Head of caudate nucleus (tissue), 42 donors: ENCODE measurements at places on chromosomes 1 and 21.

DNA sequence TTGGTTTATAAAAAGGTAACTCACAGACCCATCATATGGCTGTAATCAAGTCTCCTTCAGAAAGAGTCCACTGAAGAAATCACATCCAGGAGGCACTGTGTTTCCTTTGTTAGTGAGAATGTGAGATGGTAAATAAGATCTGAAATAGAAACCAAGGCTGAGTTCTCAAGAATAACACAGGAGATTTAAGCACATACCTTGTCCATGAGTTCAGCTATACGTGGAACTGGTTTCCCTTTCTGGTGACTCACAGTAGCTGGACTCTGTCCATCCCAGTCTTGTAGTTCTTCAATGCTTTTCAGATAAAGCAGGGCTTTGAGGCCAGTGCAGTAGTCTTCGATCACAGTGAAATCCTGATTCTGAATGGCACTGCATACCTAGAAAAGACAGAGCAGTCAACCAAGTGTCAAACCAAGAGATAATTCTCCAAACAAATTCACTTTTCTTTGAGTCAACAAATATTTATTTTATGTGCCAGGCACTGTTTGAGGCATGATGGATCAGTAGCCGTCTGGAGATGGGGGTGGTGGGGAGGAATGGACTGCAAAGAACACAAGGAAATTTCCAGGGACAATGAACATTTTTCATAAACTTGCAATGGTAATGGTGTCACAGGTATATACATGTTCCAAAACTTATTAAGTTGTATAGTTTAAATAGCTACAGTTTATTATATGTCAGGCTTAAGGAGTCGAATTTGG lies 471.4 kb downstream of the PTBP2 start:
- no peak for DNase-seq

DNA sequence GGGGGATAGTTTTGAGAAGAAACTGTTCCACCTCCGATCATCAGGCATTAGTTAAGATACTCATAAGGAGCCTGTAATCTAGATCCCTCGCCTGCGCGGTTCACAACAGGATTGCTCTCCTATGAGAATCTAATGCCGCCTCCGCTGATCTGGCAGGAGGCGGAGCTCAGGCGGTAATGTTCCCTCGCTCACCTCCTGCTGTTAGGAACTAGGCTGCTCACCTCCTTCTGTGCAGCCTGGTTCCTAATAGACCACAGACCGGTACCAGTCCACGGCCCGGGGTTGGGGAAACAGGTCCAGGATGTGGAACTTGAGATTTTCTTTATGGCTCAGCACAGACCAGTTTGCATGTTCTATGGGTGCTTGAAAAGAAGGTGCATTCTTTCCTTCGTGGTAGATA lies 27.2 kb upstream of the FAM3B start:
- no peak for DNase-seq

DNA sequence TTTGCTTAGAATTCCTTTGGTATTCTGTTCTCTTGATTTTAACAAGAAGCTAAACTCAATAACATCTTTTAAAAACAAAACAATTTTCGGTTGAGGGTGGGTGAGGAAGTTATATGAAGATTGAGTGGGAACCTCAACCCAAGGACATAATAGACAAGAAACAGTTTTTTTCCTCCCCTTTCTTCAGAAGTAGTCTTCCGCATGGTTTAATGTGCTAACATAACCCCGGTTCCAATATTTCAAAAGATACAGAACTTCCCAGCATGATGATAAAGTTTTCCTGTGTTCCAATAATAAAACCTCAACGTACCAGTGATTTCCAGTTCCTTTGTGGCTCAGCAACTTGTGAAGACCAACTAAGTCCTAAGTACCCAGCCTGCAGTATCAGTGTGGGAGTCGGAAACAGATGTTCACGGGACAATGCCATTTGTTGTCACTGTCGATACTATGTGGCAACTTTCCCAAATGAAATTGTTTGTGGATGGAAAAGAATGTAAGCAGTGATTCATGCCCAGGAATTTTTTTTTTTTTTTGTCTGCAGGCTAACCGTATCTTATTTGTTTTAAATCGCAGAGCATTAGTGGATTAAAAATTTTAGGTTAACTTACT lies 48.5 kb downstream of the NR5A2 start:
- no peak for DNase-seq

- DNase-seq = no peak
Measured at GRCh38 chr1:1922956-1923833, 4.1 kb upstream of the TMEM52 start.
